ENCODE measurements at places on chromosomes 4 and X.
A peak's percentile ranks its signal among the peaks of the same experiment; 100 is the strongest.

- no peaks in the 10 kb centered on the region for H3K27me3 ChIP-seq
- no peaks in the 10 kb centered on the region for H3K36me3 ChIP-seq
- H3K4me1 ChIP-seq, result no peaks in the 10 kb centered on the region
Observed at GRCh38 chrX:46693149-46693548, 65.8 kb downstream of the SLC9A7 start.

- H3K4me1 ChIP-seq, result no peaks in the 10 kb centered on the region
- H3K27ac ChIP-seq, result no peak overlapping the region
- H3K27me3 ChIP-seq, result no peaks in the 10 kb centered on the region
- H3K36me3 ChIP-seq, result no peaks in the 10 kb centered on the region
- DNase-seq, result peak; percentile 11
Observed at GRCh38 chr4:1591107-1591506, 93.0 kb downstream of the FAM53A start.

- DNase-seq, result no peak
- no peaks in the 10 kb centered on the region for H3K27me3 ChIP-seq
- H3K4me3 ChIP-seq, result no peak overlapping the region
- no peak overlapping the region for H3K27ac ChIP-seq
- H3K36me3 ChIP-seq, result no peaks in the 10 kb centered on the region
Observed at GRCh38 chr4:89273741-89274141, 33.9 kb downstream of the GPRIN3 start.

GRCh38 chr4:81453024-81453423 is 18.7 kb downstream of the RASGEF1B start:
- no peaks in the 10 kb centered on the region for H3K27me3 ChIP-seq
- no peak overlapping the region for H3K27ac ChIP-seq
- H3K36me3 ChIP-seq, result peaks cover 3% of the 10 kb centered on the region

DNA sequence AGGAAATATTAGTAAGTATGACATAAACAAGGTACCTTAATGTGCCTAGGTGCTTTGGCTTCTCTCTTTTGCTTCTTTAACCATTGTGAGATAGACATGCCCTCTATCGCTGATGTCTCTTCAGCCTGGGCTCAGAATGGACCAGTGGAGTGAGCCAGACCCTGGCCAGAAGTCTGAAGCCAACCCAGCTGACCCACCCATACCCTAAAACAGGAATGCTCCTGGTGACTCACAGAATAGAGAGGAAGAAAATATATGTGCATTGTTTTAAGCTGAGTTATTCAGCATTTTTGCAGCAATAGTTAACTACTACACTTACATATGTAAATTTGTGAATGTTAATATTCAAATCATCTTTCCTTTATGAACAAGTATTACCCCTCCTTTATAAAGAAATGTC is 167.5 kb upstream of the PCDH10 start:
- H3K4me3 ChIP-seq, result no peak overlapping the region
- H3K36me3 ChIP-seq, result no peaks in the 10 kb centered on the region
- DNase-seq, result no peak
- H3K27ac ChIP-seq, result no peak overlapping the region

- no peaks in the 10 kb centered on the region for H3K27me3 ChIP-seq
- H3K4me3 ChIP-seq, result no peak overlapping the region
- no peak for DNase-seq
- H3K36me3 ChIP-seq, result no peaks in the 10 kb centered on the region
- no peak overlapping the region for H3K27ac ChIP-seq
Observed at GRCh38 chrX:9730752-9731151, 34.9 kb downstream of the GPR143 start.

GRCh38 chr4:68316193-68316969 is 33.5 kb downstream of the YTHDC1 start:
- H3K27ac ChIP-seq, result no peak overlapping the region
- H3K27me3 ChIP-seq, result no peaks in the 10 kb centered on the region
- DNase-seq, result no peak
- peaks cover 2% of the 10 kb centered on the region for H3K36me3 ChIP-seq

GRCh38 chr4:89319756-89320155 is 12.2 kb upstream of the GPRIN3 start:
- no peaks in the 10 kb centered on the region for H3K27me3 ChIP-seq
- H3K36me3 ChIP-seq, result no peaks in the 10 kb centered on the region
- H3K27ac ChIP-seq, result no peak overlapping the region
- no peak for DNase-seq

DNA sequence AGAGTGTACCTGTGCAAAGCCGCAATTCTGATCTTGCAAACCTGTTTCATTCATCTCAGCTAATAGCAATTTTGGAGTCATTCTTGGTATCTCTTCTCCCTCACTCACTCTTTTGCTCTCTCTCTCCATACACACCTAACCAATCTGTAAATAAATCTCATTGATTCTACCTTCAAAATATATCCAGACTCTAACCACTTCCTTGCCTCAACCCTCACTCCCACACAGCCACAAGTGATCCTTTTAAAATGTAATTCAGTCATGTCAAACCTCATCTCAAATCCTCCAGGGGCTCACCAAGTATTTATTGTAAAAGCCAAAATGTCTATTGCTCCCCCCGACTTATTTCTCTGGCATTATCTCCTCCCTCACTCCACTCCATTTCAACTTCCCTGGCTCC is 51.7 kb upstream of the SLC10A4 start:
- peaks cover 3% of the 10 kb centered on the region for H3K36me3 ChIP-seq
- H3K27me3 ChIP-seq, result no peaks in the 10 kb centered on the region
- DNase-seq, result no peak
- no peaks in the 10 kb centered on the region for H3K4me1 ChIP-seq

- no peak for DNase-seq
- H3K36me3 ChIP-seq, result no peaks in the 10 kb centered on the region
- no peak overlapping the region for H3K4me3 ChIP-seq
- no peaks in the 10 kb centered on the region for H3K27me3 ChIP-seq
Observed at GRCh38 chrX:133171962-133172708, 46.0 kb downstream of the TFDP3 start.

GRCh38 chr4:85669204-85669603 is 194.3 kb downstream of the ARHGAP24 start:
- H3K36me3 ChIP-seq, result no peaks in the 10 kb centered on the region
- H3K27me3 ChIP-seq, result no peaks in the 10 kb centered on the region
- H3K27ac ChIP-seq, result no peak overlapping the region
- no peak for DNase-seq
- no peaks in the 10 kb centered on the region for H3K4me1 ChIP-seq
- no peak overlapping the region for H3K4me3 ChIP-seq

DNA sequence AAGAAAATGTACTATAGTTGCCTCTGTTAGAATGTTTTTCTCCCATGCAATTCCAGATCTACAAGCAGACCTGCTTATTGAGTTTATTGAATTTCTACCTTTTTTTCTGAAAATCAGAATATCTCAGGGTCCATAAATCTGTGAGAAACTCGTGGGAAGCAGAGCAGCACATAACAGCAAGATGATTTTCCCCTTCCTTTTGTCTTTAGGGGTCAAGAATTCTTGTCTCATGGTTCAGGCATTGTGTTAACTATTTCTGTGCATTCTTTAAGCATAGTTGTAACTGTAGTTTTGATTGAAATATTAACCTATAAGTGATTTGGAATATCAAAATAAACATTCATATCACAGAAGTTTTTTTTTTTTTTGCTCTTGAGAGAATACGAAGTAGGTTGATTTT is 11.4 kb downstream of the EDNRA start:
- no peak overlapping the region for H3K27ac ChIP-seq
- no peak for DNase-seq
- no peaks in the 10 kb centered on the region for H3K4me1 ChIP-seq
- H3K4me3 ChIP-seq, result no peak overlapping the region

- H3K27me3 ChIP-seq, result no peaks in the 10 kb centered on the region
- DNase-seq, result no peak
- H3K27ac ChIP-seq, result no peak overlapping the region
Observed at GRCh38 chrX:70552130-70552704, 107.6 kb downstream of the DLG3 start.

GRCh38 chrX:47068214-47068613 is 10.0 kb upstream of the RGN start:
- H3K36me3 ChIP-seq, result no peaks in the 10 kb centered on the region
- H3K4me1 ChIP-seq, result no peaks in the 10 kb centered on the region
- no peak overlapping the region for H3K27ac ChIP-seq
- no peak overlapping the region for H3K4me3 ChIP-seq
- H3K27me3 ChIP-seq, result no peaks in the 10 kb centered on the region

- H3K4me1 ChIP-seq, result no peaks in the 10 kb centered on the region
- H3K27me3 ChIP-seq, result no peaks in the 10 kb centered on the region
- DNase-seq, result no peak
- peaks cover 2% of the 10 kb centered on the region for H3K36me3 ChIP-seq
- H3K27ac ChIP-seq, result no peak overlapping the region
Observed at GRCh38 chr4:80026100-80026499, 46.9 kb downstream of the ANTXR2 start.

DNA sequence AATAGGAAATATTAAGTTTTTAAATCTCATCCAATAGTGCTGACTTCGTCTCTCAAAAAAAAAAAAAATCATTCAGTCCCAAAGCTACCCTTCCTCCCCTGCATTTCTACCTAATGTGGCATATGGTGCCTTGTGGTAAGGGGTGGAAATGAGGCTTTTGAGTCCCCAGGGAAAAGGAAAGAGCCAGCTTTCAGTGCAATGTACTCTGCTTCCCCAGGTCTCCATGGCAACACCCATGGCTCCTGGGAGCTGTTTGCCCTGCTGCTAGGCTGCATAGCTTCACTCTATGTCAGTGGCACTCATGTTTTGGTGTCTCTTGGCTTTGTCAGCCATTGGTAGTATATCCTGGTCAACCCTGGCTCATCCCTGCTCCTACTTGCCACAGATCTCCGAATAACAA is 175.9 kb downstream of the SLC39A8 start:
- H3K27ac ChIP-seq, result no peak overlapping the region
- no peak for DNase-seq
- no peaks in the 10 kb centered on the region for H3K27me3 ChIP-seq

- H3K27me3 ChIP-seq, result no peaks in the 10 kb centered on the region
- no peak overlapping the region for H3K27ac ChIP-seq
- H3K4me3 ChIP-seq, result no peak overlapping the region
Observed at GRCh38 chr4:79044141-79044659, 105.0 kb upstream of the PAQR3 start.

DNA sequence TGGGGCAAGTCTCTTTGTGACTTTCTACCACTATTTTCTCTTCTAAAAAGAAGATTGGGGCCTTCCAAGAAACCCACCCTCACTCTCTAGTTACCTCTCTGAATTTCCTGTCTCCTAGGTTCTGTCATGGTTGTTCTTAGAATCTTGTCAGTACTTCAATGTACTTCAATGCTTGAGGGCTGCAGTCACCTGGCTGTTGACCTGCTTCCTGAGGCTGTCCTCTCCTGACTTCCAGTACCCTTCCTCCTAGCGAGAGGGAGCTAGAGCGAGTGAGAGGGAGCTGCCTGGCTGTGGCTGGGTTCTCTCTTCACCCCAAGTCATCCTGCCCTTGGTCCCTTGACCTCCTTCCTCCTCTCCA is 17.7 kb downstream of the CD99L2 start:
- H3K4me3 ChIP-seq, result no peak overlapping the region

DNA sequence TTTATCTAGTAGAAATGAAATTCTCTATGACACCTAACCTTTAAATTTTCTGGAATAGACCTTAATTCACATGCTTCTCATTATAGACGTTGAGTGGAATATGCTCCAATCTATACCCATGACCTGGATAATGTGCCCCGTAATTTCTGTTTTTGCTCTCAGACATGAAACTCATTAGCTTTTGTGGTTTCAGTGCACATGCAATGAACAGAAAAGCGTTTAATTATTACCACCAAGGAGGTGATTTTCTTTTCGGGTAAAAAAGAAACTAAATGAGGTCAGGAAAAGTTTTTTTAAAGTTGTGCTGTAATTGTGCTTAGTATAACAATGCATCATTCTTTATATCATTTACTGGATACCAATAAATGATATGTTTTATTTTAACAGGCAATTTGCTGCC is 1703.9 kb upstream of the TENM3 start:
- DNase-seq, result no peak
- H3K27me3 ChIP-seq, result no peaks in the 10 kb centered on the region
- no peaks in the 10 kb centered on the region for H3K4me1 ChIP-seq
- no peaks in the 10 kb centered on the region for H3K36me3 ChIP-seq
- no peak overlapping the region for H3K4me3 ChIP-seq

GRCh38 chr4:88734403-88734949 is 36.8 kb upstream of the NAP1L5 start:
- H3K36me3 ChIP-seq, result peaks cover 4% of the 10 kb centered on the region
- peaks cover 8% of the 10 kb centered on the region for H3K4me1 ChIP-seq
- H3K27me3 ChIP-seq, result no peaks in the 10 kb centered on the region
- no peak for DNase-seq
- no peak overlapping the region for H3K27ac ChIP-seq

DNA sequence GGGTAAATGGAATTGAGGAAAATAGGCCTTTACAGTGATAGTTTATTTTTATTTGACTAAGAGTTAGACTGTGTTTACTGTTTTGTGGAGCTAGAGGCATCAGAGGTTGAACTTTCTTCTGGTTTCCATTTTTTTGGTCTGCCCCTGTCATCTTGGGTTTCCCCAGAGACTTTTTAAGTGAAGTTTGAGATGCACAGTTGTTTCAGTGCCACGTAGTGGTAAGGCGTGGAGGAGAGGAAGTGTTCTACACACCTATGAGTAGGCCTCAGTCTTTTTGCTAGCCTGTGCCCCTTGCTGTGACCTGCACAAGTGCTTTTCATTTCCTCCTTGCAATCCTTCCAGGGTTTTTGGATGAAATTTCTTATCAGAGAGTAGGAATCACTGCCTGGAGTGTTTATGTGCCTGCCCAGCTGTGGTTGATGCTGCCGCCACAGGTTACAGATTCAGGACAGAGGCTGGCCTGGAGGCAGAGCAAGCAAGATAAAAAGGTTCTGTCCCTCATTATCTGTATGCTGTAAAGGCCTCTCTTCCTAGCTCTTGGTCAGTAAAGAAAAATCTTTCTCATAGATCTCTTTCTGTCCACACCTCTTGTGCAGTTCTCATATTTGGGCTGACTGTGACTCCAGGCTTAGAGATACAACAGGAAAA is 12.5 kb upstream of the HSFX4 start:
- no peaks in the 10 kb centered on the region for H3K36me3 ChIP-seq
- no peak overlapping the region for H3K4me3 ChIP-seq
- no peaks in the 10 kb centered on the region for H3K4me1 ChIP-seq

- no peak for DNase-seq
- no peak overlapping the region for H3K27ac ChIP-seq
- H3K4me1 ChIP-seq, result no peaks in the 10 kb centered on the region
- no peak overlapping the region for H3K4me3 ChIP-seq
Observed at GRCh38 chr4:158484173-158484885, 37.4 kb upstream of the RXFP1 start.

- no peak overlapping the region for H3K4me3 ChIP-seq
- H3K27me3 ChIP-seq, result no peaks in the 10 kb centered on the region
- no peak for DNase-seq
- no peak overlapping the region for H3K27ac ChIP-seq
- H3K4me1 ChIP-seq, result no peaks in the 10 kb centered on the region
Observed at GRCh38 chr4:101458914-101459313, 111.6 kb upstream of the PPP3CA start.

GRCh38 chr4:147056940-147057610 is 111.4 kb upstream of the TTC29 start:
- H3K27me3 ChIP-seq, result no peaks in the 10 kb centered on the region
- no peak for DNase-seq
- H3K27ac ChIP-seq, result no peak overlapping the region

GRCh38 chrX:70921709-70922352 is 9.1 kb downstream of the SLC7A3 start:
- H3K27me3 ChIP-seq, result no peaks in the 10 kb centered on the region
- DNase-seq, result no peak
- H3K36me3 ChIP-seq, result no peaks in the 10 kb centered on the region
- no peak overlapping the region for H3K27ac ChIP-seq
- H3K4me1 ChIP-seq, result no peaks in the 10 kb centered on the region

- no peak overlapping the region for H3K27ac ChIP-seq
- H3K36me3 ChIP-seq, result no peaks in the 10 kb centered on the region
- no peaks in the 10 kb centered on the region for H3K27me3 ChIP-seq
- peaks cover 3% of the 10 kb centered on the region for H3K4me1 ChIP-seq
Observed at GRCh38 chrX:96538104-96538725, 146.4 kb upstream of the DIAPH2 start.

Data from aorta (tissue), 5 donors.